ENCODE measurements at places on chromosomes 13 and 19. TPM values are rescaled to one million over a fixed set of nuclear protein-coding genes. Genes with fewer than 3 reads are reported as not detected.

CDX2 gene
- total RNA-seq: not detected

ERICH4 gene
- total RNA-seq: not detected

LILRA2 gene
- not detected for total RNA-seq

SIGLEC8 gene
- total RNA-seq: not detected

ZNF558 gene
- 14.9 TPM for total RNA-seq

ZNF776 gene
- total RNA-seq: 3.1 TPM

ZFP28 gene
- total RNA-seq: 5.0 TPM

All from airway epithelial cell (primary cell).